ENCODE measurements at places on chromosomes 1 and 21. TPM values are rescaled to one million over a fixed set of nuclear protein-coding genes. Genes with fewer than 3 reads are reported as not detected.

DNA sequence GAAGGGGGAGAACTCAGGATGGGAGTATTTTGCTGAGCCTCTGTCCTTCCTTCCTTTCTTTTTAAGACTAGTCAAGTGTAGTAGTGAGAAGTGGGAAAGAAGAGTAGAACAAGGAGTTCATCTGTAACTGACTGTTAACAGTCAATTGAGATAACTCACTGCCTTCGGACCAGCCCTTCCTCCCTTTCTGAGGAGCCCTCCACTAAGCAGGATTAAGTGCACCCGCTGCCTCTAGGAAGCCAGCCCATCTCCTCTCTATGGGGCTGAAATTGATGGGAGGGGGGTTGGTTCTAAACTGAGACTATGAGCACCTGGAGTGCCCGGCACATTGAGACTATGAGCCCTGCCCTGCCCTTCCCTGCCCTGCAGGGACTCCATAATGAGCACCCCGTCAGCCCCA lies 72.7 kb upstream of the TINAGL1 start:
- no peak for DNase-seq
- H3K36me3 ChIP-seq = no peaks in the 10 kb centered on the region
- H3K27ac ChIP-seq = no peak overlapping the region
- no peak overlapping the region for H3K4me3 ChIP-seq

DNA sequence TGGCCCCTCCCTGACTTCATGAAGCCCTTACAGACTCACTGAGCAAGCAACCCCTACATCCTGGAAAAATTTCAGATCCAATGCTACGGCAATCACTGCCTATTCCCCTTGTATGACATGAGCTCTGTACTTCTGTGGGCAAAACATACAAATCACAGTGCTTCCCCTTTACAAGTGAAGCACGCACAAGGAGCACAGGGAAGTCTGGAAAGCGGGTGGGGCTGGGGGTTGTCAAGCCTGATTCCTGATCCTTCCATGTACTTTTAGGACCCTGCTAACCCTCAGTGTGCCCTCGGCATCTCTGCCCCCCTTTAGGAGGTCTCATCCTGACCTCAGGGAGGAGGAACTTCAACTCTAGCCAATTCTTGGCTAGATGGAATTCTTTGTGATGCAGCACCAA lies 405.7 kb upstream of the POU3F1 start:
- no peaks in the 10 kb centered on the region for H3K4me1 ChIP-seq
- H3K4me3 ChIP-seq = no peak overlapping the region
- no peaks in the 10 kb centered on the region for H3K36me3 ChIP-seq
- no peak overlapping the region for H3K27ac ChIP-seq
- no peak for DNase-seq

DNA sequence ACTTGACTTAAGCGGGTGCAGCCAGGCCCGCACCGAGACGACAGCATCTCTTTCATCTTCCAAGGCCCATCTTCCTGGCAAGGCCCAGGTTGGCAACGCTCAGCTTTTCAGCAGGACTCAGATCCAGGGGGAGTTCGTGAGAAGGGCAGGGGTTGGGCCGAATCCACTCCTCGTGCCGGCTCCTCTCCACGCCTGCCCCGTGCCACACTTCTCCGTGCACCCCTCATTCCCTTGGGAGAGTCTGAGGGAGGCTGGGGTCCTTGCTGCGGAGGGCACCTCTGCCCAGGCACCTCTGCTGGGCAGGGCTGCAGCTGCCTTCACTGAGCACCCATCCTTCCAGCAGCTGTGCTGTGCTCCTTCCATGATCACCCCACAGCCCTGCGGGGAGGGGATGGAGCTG lies 22.3 kb downstream of the PRDM16 start:
- peaks cover 3% of the 10 kb centered on the region for H3K27me3 ChIP-seq
- H3K4me3 ChIP-seq = no peak overlapping the region
- no peaks in the 10 kb centered on the region for H3K36me3 ChIP-seq
- DNase-seq = no peak

DNA sequence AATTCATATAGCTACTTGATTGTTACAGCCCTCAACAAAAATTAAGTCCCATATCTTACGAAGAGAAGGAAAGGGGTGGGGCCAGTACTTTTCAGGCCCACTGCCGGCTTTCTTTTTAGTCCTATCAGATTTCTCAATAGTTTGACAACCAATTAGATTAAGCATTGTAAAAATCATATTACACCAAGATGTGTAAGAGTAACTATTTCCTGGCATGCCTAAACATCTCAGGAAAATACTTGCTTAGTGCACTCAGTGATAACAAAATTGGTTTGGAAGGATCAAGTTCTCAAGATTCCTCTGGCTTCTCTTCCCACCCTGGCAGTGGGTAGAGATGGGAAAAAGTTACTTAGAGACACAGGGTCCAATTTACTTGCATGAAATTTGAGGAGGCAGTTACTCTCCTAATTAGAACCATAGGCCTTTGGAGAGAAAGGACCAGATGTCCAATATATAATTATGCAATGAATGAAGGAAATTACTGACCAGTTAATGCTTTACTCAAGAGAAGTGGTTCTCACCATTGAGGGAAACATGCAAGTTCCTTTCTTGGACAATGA lies 30.1 kb downstream of the STPG1 start:
- peaks cover 2% of the 10 kb centered on the region for H3K36me3 ChIP-seq
- no peaks in the 10 kb centered on the region for H3K27me3 ChIP-seq
- H3K4me3 ChIP-seq = no peak overlapping the region
- no peak for DNase-seq

GRCh38 chr1:105254906-105255305 lies 1505.2 kb downstream of the AMY1C start:
- no peaks in the 10 kb centered on the region for H3K27me3 ChIP-seq
- no peak for DNase-seq
- no peak overlapping the region for H3K27ac ChIP-seq
- no peak overlapping the region for H3K4me3 ChIP-seq
- H3K4me1 ChIP-seq = no peaks in the 10 kb centered on the region

- H3K36me3 ChIP-seq = peaks cover 1% of the 10 kb centered on the region
- no peak for DNase-seq
- H3K4me3 ChIP-seq = no peak overlapping the region
- H3K4me1 ChIP-seq = peaks cover 36% of the 10 kb centered on the region
These were observed 2.9 kb upstream of the CD46 start for GRCh38 chr1:207748737-207749528.

GRCh38 chr1:70718086-70718630 lies 307.1 kb downstream of the CTH start:
- no peaks in the 10 kb centered on the region for H3K4me1 ChIP-seq
- no peaks in the 10 kb centered on the region for H3K36me3 ChIP-seq
- DNase-seq = no peak
- no peak overlapping the region for H3K4me3 ChIP-seq
- no peaks in the 10 kb centered on the region for H3K27me3 ChIP-seq

DNA sequence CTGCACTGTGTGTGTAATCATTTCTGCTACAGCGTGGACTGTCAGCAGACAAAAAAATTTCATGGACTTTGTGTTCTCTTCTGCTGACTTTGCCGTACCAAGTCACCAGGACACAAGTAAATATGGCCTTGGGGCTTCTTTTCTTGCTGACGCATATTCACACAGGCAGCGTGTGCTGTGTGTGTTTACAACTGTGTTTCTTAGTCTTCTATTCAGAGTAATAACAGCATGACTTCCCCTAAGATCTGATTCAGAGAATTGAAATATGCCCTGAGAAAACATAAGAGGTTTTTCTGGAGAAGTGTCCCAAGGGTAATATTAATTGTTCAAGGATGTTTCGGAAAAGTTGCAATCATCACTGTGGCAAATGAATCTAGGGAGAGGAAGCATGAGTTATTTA lies 47.1 kb upstream of the DYNLT5 start:
- H3K4me3 ChIP-seq = no peak overlapping the region
- no peak overlapping the region for H3K27ac ChIP-seq
- no peaks in the 10 kb centered on the region for H3K4me1 ChIP-seq
- H3K36me3 ChIP-seq = no peaks in the 10 kb centered on the region
- DNase-seq = no peak

The CBS gene
- total RNA-seq = 12.0 TPM
